ENCODE measurements at places on chromosomes 11 and 22.

- peak; percentile 7 for DNase-seq
Measured at GRCh38 chr11:77959434-77959833, 35.0 kb downstream of the INTS4 start.

GRCh38 chr11:62505059-62505439 is 41.6 kb downstream of the AHNAK start:
- no peak for DNase-seq

DNA sequence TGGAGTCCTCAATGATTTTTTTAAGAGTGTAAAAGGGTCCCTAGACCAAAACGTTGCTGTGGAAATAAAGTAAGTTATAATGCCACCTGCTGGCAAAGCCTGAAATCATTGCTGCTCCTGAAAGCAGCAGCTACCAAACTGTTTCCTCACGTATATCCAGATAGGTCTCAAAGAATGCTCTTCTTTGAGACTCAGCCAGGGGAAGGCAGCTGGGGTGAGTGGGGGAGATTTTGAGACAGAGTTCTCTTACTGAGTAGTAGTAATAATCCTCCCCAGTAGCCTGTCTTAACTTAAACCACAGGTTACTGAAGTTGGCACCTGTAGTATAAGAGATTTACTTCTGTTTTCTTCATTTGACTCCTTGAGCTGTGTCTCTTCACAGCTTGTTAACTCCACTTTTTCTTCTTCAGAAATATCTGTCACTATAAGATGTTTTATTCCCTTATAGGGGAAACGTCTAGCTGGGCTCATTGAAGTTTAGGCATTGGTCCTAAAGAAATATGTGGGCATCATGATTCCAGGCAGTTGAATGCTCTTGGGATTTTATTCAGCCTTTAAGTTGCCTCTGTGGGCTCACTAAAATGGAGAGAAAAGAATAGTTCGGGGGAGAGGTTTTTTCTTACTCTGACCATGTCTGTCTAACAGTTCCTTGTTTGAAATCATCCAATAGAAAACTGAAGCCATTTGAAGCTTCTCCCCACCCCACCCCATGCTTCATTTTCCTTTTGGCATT is 77.9 kb downstream of the BTBD10 start:
- DNase-seq, result peak; percentile 51

DNA sequence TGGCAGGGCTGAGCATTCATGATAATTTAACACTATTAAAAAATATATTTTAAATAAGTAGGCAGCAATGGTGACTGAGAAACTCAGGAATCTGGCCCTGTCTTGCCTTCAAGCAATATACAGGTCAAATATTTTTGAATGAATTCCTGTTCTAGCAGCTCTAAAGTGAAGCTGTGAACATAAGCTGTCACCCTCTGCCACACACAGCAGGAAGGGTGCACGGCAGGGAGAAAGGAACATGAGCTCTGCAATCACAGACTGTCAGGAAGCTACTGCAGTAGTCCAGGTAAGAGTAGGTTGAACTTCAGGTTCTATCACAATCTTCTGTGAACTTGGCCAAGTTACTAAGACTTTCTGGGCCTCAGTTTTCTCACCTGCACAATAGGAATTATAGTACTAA is 114.8 kb downstream of the SERGEF start:
- no peak for DNase-seq

- DNase-seq, result no peak
Measured at GRCh38 chr22:32476281-32477195, 1.9 kb downstream of the FBXO7 start.

Measured in HCEC 1CT (cell line).